Activated T-helper 9 cell treated with anti-CD3 and anti-CD28 coated beads, Interleukin-2, amount 50 U/mL, for 16 hours (primary cell): ENCODE measurements at places on chromosomes 13 and 19.

DNA sequence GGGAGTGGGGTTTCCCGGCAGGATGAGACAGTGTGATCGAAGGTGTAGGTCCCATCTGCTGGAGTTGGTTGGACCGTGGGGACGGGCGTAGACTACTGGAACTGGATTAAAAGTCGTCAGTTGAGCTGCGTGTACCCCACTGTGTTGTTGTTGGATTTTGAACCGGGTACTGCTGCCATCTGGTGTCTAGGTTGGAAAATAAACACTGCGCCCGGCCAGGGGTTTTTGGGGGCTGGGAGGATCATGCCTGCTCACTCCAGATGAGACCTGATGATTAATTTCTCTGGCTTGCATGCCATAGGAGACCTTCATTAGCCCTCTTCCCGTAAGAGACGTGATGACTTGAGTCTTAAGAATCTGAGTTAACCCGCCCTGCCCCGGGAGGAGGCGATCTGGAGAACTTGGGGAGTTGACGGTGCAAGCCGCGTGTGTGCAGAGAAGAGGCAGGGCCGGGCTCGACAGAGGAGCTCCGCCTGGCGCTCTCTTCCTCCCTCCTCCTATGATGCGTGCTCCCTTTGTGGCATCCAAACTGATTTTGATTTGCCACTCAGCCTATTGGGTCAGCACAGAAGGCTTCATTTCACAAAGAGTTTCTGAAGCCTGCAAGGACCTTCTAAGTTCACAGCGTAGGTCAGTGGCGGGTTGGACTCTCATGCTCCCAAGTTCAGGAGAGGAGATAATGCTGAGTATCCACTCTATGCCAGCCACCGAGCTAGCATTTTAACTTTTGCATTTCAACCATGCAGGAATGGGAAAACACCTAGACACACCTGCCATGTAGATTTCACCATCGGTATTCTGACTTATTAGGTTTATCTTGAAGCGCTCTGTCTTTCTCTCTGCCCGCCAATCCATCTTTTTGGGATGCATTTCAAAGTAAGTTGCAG, 2.7 kb downstream of the UHRF1 start:
- peak; percentile 57 for DNase-seq

GRCh38 chr19:15584541-15585115, 30.4 kb upstream of the CYP4F8 start:
- DNase-seq = peak; percentile 72

GRCh38 chr19:41402010-41402409, 4.4 kb downstream of the BCKDHA start:
- no peak for DNase-seq

- DNase-seq = no peak
Measured at GRCh38 chr13:48930918-48931317, 44.8 kb upstream of the FNDC3A start.

DNA sequence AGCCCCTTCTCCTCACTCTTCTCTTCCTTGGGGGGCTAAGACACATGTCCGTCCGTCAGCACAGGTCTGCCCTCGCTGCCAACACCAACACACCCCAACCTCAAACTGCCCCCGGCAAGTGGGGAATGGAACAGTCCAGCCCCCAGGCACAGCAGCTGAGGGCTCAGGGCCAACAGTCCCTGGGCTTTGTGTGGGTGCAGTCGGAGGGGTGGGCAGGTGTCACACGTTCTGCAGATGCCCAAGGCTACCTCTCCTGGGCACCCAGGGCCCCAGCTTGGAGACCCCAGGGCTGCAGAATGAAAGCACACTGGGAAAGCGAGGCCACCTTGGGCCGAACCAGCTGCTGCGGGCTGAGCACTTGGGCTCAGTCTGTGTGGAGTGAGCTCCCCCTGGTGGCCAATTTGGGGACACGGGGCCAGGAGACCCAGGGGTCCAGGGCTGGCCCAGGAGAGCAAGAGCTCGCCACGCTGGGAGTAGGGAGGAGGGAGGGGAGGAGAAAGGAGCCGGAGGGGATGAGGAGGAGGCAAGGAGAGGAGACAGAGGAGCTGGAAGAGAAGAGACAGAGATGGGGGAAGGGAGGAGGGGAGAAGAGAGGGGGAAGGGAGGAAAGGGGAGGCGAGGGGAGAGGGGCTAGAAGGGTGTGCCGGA, 14.0 kb upstream of the ATP8B3 start:
- DNase-seq = peak; percentile 67

DNA sequence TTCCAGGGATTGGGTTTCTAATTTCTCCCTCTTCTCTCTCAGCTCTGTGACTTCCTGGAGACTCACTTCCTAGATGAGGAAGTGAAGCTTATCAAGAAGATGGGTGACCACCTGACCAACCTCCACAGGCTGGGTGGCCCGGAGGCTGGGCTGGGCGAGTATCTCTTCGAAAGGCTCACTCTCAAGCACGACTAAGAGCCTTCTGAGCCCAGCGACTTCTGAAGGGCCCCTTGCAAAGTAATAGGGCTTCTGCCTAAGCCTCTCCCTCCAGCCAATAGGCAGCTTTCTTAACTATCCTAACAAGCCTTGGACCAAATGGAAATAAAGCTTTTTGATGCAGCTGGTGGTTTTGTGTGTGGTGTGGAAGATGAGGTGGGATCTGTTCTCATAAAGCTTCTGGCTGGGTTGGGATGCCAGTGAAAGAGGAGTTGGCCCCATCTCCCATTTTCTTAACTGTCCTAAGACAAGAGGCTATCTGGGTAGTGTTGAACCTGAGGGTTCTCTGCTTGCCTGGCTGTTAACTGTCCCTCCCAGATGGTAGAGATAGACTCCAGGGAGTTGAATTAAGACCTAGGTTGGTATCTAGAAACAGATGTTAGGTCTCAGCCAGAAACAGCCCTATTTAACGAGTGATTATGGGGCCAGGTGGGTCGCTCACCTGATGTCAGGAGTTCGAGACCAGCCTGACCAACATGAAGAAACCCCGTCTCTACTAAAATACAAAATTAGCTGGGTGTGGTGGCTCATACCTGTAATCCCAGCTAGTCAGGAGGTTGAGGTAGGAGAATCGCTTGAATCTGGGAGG, 1.6 kb downstream of the FTL start:
- DNase-seq = no peak

- DNase-seq = no peak
Measured at GRCh38 chr19:47994209-47994802, at the start of gene ELSPBP1. Gene ELSPBP1, plus strand, starts transcription at chr19:47994632. Its CDS starts 14,036 bp downstream, at chr19:48008668.

GRCh38 chr13:95870421-95870820, 182.8 kb downstream of the UGGT2 start:
- no peak for DNase-seq

- DNase-seq = no peak
Measured at GRCh38 chr19:42323852-42324654, 1.4 kb upstream of the MEGF8 start.

DNA sequence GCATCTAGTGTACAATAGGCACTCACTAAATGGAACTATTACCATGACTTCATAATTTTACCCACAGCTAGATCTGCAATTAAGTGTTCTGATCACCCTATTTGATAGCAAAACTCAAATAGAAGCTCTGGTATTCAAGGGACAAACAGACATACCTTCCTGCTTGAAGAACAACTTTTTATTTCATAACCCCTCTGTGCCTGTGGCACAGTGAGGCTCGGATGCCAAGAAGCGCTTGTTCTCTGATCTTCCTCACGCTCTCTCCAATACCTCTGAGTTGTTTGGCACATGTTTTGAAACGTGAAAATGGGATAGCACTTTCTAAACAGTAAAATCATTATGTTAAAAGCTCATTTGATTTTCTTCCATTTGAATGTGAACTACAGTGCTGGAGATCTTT, 232.0 kb downstream of the KLF5 start:
- no peak for DNase-seq

DNA sequence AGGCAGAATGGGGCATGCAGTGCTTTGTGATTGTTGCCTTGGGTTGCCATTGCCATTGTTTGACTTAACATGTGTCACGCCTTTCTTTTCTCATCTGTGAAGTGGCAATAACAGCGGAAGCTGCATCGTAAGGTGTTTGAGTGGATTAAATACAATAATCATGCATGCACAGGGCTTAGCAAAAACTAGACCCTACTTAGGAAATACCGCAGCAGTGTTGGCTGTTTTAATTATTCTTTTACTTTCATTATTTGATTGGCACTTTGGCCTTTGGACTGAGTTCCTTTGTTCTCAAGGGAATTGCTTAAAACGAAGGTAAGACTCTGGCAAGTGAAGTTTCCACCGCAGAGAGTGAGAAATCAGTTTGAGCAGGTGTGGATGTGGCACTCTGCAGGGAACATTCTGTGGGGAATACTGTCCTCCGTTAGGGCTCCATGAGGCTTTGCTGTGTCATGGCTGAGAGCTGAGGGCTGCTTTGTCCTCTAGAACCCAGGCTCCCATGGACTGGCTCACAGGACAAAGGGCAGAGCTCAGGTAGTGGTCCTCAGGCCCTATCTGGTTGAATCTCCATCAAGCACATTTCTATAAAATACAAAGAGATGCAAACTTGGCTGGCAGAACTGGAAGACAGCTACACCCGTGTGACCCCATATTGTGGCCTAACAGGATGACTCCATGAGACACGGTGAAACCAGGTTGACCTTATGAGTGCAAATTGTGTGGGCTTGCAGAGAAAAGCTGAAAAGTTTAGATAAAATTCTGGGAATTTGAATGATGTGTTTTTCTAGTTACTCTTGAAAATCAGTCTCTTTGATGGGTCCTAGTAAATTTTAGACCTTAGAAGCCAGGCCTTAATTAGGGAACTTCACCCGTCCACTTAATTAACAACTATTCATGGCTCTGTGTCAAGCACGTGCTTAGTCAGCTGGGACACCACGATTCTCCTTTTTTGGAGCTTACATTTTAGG, 407.2 kb downstream of the KCNRG start:
- DNase-seq = no peak

GRCh38 chr19:30930941-30931706, 418.1 kb downstream of the TSHZ3 start:
- no peak for DNase-seq

- no peak for DNase-seq
Measured at GRCh38 chr13:75489502-75490263, 7.7 kb upstream of the TBC1D4 start.

- DNase-seq = no peak
Measured at GRCh38 chr19:48806818-48807589, 3.8 kb downstream of the BCAT2 start.

GRCh38 chr13:49098198-49098597, 121.9 kb upstream of the MLNR start:
- no peak for DNase-seq

DNA sequence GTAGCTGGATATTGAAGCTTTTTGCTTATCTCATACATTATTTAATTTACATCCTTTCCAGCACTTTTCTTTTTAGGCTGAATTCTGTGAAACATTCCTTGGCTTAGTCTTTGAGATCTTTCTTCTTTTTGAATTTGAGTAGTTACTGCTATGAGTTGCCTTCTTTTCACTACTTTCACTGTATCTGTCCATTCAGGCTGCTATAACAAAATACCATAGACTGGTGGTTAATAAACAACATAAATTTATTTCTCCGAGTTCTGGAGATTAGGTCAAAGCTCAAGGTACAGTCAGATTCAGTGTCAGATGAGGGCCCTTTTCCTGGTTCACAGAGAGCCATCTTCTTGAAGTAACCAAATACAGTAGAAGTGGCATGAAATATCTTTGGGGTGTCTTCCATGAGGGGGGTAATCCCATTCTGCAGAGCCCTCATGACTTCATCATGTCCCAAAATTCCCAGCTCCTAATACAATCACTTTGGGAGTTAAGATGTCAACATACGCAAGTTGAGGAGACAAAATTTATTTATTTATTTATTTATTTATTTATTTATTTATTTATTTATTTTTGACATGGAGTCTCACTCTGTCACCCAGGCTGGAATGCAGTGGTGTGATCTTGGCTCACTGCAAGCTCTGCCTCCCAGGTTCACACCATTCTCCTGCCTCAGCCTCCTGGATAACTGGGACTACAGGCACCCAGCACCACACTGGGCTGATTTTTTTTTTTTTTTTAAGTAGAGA, 15.7 kb downstream of the ZNF846 start:
- DNase-seq = no peak

GRCh38 chr19:46733690-46734292, 12.1 kb upstream of the FKRP start:
- DNase-seq = no peak

GRCh38 chr13:18739310-18739709, 442.3 kb downstream of the TUBA3C start:
- DNase-seq = no peak

DNA sequence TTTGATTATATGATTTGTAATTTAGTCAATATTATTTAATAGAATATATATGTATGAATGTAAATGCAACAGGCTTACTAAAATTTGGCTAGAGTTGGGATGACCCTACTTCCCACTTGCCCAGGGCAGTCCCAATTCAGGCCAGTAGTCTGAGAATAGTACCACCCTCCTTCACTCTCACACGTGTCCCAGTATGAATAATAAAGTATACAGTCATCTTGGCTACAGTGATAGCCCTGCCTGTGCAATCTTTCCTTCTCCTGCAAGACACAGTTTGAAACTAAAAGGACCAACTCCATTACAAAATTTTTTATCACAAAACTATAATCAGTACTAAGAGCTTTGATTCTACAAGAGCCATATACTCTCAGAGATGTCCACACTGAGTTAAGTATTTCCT, 76.2 kb downstream of the SACS start:
- no peak for DNase-seq

GRCh38 chr19:43441716-43442115, 23.7 kb downstream of the LYPD3 start:
- no peak for DNase-seq

DNA sequence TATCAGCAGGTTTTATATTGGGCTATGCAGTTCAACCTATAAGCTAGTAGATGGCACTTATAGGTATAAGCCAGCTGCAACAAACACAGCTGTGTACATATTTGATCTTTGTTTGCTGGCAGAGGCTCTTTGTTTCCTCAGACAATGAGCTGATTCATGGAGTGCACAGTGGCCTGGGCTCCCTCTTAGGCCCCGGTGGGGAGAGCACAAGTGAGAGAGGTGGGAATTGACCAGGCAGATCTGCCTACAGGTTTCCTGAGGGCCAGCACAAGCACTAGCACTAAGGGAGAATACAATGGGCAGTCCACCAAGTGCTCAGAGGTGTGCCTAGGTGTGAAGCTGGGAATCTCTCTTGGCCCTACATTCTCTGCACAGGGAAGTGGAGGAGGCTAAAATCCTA, 1390.7 kb downstream of the SLITRK5 start:
- DNase-seq = no peak

- no peak for DNase-seq
Measured at GRCh38 chr19:48149430-48149829, 20.7 kb downstream of the LIG1 start.
